ENCODE measurements at places on chromosomes 3 and 15.
A peak's percentile ranks its signal among the peaks of the same experiment; 100 is the strongest.

GRCh38 chr15:47705281-47705997, 11.9 kb upstream of the SEMA6D start:
- DNase-seq = no peak

- DNase-seq = peak; percentile 60
Measured at GRCh38 chr3:153166206-153166605, 4.2 kb downstream of the RAP2B start.

- no peak for DNase-seq
Measured at GRCh38 chr15:81751816-81752545, 293.8 kb downstream of the MEX3B start.

GRCh38 chr3:25426408-25426807, 1.7 kb upstream of the RARB start:
- no peak for DNase-seq

GRCh38 chr3:38476157-38476756, 19.9 kb upstream of the EXOG start:
- no peak for DNase-seq

- no peak for DNase-seq
Measured at GRCh38 chr3:173584838-173585831, 187.6 kb downstream of the NLGN1 start.

DNA sequence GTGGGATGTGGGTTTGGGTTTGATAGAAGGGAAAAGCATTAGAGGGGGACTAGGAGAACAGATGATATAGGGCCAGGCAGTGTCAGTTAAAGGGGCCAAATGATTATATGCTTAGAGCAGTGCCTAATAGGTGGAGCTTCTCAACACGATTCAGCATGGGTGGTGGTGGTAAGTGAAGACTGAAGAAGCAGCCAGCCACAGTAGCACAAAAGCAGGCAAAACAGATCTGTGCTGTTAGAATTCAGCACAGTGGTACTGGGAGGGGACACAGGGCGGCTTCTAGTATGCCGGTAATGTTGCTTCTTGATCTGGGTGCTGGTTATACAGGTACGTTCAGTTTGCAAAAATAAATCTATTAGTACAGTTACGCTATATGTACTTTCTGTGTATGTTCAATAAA, 25.5 kb downstream of the PDE8A start:
- DNase-seq = no peak

GRCh38 chr3:182519569-182519968, 273.7 kb upstream of the ATP11B start:
- no peak for DNase-seq

DNA sequence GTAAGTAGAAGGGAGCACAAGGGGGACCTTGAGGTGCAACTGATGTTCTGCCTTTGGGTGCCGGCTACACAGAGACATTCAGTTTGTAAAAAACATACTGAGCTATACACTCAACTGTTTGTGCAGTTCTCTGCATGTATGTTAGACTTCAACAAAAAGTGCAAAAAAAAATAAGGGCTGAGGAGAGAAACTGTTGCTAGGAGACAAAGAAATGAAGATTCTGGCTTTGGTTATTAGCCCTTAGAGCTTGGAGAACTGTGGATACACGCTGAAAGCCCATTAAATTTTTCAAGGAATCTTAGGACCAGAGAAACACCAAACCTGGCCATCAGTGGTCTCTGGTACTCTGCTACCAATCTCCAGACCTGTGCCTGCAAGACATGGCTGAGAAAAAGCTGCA, 207.6 kb upstream of the NSMCE3 start:
- DNase-seq = no peak

- no peak for DNase-seq
Measured at GRCh38 chr3:185560676-185561075, 8.3 kb upstream of the LIPH start.

DNA sequence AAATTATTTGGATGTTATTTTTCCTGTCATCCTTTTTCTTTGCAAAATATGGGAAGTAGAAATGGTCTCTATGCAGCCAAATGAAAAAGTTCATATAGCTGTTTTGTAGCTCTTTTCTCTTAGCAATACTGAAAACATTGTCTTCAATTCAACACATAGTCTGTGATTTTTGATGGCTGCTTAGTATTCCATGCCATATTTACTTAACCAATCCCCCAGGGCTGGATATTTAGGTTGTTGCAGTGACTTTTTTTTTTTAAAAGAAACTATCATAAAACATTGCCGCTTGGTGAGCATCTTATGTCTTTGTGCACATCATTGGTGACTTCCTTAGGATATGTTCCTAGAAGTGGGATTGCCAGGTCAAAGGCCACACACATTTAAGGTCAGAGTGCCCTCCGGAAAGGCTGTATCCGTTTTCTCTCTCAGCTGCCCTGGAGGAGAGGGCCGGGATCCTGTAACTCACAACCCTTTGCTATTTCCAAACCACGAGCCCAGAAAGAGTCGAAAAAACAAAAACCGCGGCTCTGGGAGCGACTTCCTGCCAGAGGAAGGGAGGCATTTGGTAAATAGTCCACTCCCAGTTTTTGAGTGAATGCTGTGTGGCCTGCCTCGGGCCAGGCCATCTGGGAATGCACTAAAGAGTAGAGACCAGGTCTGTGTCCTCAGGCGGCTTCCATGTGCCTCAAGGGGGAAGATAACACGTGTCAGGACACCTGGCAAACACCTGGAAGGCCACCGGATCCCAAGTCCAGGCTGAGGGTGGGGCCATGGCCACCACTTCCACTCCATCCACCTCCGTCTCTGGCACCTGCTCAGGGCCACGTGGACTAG, 41.9 kb downstream of the SMAD6 start:
- DNase-seq = no peak

- no peak for DNase-seq
Measured at GRCh38 chr3:89395456-89395855, 288.0 kb downstream of the EPHA3 start.

DNA sequence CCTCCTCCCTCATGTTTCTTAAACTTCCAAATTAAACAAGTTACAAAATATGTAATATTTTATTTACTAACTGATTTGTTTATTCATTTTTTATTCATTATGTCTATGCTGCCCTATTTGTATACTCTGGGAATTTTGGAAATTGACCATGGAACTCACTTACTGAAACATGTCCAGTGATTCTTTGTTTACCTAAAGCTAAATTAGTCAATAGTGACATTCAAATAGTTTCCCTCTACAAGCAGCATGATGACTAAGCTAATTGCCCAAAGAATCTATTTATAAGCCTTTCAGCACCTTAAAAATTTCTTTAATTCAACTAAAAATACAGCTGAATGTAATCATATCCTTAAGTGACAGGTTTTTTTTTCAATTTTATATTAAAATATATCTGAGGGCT, 437.7 kb downstream of the SI start:
- DNase-seq = no peak

GRCh38 chr3:58459160-58459559, 25.5 kb upstream of the PDHB start:
- DNase-seq = no peak
